ENCODE measurements at places on chromosomes 6 and 20.

GRCh38 chr6:156599366-156599765 lies 177.8 kb upstream of the ARID1B start:
- DNase-seq: no peak

DNA sequence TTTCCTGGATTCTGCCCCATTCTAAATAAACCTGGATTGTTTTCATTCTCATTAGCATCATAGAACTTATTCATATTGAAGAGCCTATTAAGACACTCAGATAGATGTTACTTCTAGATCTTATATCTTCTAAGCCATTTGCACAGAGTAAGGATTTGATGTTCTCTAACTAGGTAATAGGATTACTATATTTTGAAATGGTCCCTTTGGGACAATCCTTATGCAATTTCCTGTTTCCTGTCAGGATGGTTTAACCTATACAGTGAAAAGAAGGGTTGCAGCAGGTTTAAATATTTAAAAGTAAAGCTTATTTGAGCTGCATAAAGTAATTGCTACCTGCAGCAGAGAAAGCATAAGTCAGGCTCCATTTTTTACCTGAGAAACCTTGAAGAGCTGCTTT lies 860.1 kb downstream of the TFAP2A start:
- no peak for DNase-seq

GRCh38 chr6:710601-711571 lies 17.9 kb upstream of the EXOC2 start:
- peak; percentile 42 for DNase-seq

DNA sequence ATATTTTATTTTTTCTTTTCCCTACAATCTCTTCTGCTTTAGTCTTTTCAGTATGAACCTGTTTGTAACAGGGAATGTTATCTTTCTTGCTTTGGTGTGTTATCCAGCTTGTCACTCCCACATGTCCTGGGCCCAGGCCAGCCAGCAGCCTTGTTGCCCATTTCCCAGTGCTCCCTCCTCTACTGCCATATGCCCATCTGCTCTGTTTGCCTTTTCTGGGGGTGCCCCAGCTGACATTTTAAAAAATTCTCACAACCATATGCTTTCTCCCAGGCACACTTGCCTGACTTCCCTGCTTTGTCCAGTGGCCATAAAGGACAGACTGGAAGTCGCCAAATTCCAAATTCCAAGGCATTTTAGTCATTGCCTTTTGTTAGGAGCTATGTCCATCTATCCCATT lies 23.6 kb upstream of the LMBRD1 start:
- peak; percentile 27 for DNase-seq

- no peak for DNase-seq
Measured at GRCh38 chr6:34600796-34601195, 44.7 kb upstream of the SPDEF start.

- DNase-seq: no peak
Measured at GRCh38 chr6:12113190-12113577, 101.1 kb downstream of the HIVEP1 start.

GRCh38 chr20:48763216-48763914 lies 64.4 kb downstream of the PREX1 start:
- DNase-seq: no peak

- no peak for DNase-seq
Measured at GRCh38 chr6:137749696-137750211, 117.3 kb upstream of the TNFAIP3 start.

- DNase-seq: no peak
Measured at GRCh38 chr6:37889486-37889885, 70.0 kb downstream of the ZFAND3 start.

- no peak for DNase-seq
Measured at GRCh38 chr20:58546416-58546711, 31.2 kb upstream of the APCDD1L start.

DNA sequence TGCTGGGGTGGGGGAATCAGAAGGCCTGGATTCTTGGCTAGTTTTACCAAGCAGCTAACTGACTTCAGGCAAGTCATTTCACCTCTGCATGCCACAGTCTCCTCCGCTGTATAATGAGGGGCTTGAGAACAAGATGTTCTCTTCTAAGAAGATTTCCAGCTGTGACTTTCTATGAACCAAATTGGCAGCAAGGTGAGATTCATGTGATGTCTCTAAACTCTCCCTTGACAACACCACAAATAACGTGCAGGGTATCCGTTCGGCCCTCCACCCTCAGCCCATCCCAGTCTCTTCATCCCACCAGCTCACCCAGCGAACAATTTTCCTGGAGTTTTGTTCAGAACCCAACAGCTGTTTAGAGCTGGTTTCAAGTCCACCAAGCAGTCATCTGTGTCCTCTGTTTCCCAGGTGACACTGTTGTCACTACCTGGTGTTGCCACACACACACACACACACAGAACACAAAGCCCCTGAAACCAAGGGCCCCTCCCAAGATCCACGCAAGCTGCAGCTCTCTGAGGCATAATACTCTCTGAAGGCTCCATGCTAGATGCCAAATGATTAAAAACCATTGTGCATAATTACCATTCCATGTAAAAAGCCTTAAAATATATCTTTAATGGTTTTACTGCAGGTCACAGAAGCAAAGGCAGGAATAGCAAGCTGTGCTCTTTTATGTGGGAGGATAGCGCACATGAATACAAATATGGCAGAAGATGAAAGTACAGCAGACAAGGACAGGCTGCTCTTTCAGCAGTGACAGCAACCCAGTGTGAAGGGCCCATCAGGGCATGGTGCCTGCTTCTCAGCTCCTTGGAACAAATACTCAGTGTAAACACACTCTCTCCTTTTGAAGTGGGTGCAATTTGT lies 48.2 kb downstream of the ARHGAP18 start:
- DNase-seq: no peak

DNA sequence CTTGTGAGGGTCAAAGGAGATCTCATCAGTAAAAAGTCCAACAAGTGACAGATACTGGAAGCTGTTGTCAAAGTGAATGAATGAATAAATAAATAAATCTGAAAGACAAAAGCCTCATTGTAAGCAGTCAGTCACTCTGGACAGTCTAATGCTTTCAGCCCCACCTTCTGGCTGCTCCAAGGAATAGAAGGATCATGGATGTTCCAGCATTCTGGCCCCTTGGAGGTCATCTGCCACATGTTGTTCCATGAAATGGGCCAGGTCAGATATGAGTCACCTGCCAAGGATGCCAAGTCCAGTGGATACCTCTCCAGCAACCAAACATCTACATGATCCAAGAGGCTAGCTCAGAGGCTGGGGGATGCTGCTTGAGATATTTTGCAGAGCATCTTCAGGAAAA lies 185.6 kb downstream of the BMP7 start:
- no peak for DNase-seq

DNA sequence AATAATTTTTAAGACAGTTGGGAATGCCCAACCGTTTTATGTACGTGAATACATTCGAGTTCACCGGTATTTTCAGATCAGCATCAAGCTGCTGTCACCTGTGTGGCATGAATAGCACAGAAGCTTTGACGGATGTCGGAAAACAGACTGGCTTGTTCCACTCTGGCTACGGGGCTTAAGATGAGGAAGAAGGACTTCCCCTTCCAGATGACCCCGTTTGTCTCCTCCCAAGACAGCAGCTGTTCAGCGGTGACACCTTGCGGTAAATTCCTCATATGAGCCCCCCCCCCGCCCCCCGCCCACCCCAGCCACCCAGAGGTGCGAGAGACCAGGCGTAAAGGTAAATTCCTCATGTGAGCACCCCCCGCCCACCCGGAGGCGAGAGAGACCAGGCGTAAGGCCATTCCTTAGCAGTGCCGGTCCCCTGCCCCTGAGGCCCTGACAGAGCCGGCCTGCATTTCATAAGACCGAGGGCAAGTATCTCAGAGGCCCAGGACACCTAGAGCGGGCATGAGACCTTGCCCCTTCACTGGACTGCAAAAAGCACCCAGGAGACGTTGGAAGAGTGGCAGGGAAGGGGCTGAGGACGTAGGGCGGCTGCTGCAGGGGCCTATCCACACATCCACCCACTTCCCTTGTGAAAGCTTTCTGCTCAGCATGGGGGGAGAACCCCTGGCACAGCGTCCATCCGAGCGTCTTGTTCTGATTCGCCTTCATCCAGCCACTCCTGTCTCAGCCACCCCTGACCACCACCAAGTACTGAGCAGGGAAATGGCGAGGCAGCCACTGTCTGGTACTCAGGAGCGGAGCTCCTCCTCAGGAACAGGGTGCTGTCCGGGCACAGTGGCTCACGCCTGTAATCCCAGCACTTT lies 7.3 kb upstream of the PCMTD2 start:
- no peak for DNase-seq

DNA sequence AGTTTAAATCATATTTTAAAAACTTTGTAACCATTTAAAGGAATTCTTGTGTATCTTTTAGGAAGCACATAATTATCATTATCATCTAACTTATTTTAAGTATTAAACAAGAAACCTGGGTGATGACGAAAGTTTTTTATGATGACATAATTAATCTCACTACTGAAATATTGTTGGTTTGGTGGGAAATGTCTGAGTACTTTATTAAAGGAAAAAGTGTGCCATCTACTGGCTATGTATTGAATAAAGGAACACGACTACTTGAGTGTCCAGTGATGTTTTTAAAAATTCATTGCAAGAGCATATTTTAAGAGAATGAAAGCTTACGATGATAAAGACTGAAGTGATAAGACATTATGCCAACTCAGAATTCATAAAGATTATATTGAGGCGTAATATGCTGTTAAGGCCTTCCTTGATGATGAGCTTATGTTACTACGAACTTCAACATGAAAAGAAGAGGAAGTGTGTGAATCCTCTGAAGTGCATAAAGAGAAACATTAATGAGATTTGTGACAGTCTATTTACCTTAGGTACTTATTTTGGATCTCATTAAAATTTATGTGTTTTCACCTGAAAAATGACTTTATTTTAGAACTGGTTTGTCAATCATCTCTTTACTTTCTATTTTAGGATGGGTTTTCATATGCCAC lies 12.0 kb upstream of the TRMT11 start:
- DNase-seq: no peak

DNA sequence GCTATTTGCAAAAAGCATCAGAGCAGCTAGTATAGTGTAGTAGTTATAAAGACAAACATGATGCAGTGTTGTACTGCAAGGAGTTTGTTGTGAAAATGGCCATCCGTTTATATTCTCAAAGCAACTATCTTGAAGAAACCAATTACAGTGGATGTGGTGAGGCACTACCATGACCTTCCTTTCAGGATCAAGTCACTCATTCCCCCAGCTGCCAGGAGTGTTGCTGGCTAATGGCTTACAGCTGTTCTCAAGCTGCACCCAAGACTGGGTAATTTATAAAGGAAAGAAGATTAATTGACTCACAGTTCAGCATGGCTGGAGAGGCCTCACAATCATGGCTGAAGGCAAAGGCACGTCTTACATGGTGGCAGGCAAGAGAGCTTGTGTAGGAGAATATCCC lies 29.0 kb downstream of the ADGRF4 start:
- DNase-seq: no peak

DNA sequence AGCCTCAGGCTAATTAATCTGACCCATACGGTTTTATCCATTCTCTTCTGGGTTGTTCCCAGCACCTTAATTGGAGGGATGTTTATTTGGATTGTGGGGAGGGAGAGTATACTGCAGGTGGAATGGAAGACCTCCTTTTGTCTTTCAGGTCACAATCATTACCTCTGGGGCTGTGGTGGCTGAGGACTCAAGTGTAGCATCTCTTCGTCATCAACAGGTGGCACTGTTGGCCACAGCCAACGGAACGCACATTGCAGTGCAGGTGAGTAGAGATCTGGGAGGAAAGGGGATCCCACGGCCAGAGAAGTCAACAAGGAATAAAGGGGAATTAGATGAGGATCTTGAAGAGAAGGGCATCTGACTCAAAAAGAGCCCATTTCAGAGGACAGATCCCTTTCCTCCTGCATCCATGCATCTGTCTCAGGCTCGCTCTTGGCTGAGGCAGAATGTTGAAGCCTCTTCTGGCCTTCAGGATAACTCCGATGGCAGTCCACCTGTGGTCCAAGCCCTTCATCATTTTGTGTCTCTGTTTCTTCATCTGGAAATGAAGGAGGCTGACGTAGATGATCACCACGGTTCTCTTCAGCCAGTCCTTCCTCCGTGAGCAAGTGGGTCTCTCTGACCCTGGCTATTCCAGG lies 3.2 kb upstream of the DEF6 start:
- no peak for DNase-seq

- no peak for DNase-seq
Measured at GRCh38 chr6:112979830-112980229, 632.7 kb downstream of the RFPL4B start.

GRCh38 chr6:81997090-81997926 lies 244.8 kb upstream of the TENT5A start:
- no peak for DNase-seq

DNA sequence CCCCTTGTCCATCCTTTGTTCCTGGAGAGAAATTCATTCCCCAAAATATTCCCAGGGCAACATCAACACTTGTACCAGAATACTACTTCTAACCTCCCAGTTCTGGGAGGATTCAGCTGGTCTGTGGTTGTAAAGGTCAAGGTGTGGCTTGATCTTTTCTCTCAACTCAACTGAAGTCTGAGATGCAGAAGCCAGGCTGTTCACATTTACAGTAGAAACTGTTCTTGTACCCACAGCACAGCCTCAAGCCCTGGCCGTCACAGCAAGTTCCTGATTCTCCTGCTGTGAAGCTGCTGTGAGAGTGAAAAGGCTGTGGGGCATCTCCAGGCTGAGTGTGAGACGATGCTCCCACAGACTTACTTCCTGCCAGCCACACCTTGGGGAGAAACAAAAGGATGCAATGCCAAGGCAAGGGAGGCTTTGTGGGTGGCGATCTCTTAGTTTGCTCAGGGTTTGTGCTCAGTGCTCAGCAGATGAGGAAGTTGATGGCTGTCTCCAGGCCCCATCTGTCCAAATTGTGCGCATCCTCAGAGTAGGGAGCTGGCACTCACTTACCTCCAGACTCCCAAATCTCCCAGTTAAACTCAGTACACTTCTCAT lies 143.9 kb upstream of the FOXA2 start:
- no peak for DNase-seq

DNA sequence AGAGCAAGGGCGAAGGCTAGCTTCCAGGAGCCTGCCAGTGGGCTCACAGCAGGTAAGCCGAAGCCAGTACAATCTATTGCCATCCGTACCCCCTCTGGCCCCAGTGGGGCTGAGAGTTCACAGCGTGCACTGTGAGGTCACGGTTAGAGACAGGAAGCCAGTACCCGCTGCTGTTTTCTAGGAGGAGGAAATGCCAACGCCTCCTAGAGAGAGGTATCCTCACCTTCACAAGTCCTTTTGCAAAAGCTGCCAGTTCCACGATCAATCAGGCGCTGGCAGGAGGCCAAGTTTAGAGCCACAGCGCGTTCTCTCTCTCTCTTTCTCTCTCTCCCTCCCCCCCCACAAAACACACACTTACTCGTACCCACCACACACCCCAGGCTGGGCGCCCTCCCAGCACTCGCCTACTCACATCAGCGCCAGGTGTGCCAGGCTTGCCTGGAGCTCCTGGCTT lies 22.5 kb downstream of the COL9A1 start:
- DNase-seq: no peak

DNA sequence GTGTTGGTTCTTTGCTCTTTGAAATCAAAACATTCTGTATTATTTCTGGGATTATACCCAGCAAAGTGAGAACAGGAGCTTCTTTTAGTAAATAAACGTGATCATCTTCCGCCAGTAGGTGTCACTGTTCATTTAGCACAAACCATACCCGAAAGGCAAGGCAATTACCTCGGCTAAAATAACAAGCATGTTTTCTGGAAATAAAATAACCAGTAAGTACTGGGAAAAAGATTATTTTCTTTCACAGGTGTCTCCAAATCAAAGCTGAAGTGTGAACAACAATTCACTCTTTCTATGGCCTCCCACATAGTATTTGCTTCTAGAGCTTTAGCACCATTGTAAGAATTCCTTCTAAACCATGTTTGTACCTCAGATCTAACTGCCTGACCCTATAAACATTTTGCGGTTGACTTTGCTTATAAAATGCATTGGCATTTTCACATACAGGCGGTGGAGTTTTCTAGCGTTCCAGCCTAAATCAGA lies 144.6 kb upstream of the AGPAT4 start:
- DNase-seq: no peak

GRCh38 chr6:49666480-49666879 lies 29.8 kb upstream of the RHAG start:
- DNase-seq: no peak
